HAP-1 (cell line): ENCODE measurements at places on chromosomes 5 and 9.
A peak's percentile ranks its signal among the peaks of the same experiment; 100 is the strongest.

DNA sequence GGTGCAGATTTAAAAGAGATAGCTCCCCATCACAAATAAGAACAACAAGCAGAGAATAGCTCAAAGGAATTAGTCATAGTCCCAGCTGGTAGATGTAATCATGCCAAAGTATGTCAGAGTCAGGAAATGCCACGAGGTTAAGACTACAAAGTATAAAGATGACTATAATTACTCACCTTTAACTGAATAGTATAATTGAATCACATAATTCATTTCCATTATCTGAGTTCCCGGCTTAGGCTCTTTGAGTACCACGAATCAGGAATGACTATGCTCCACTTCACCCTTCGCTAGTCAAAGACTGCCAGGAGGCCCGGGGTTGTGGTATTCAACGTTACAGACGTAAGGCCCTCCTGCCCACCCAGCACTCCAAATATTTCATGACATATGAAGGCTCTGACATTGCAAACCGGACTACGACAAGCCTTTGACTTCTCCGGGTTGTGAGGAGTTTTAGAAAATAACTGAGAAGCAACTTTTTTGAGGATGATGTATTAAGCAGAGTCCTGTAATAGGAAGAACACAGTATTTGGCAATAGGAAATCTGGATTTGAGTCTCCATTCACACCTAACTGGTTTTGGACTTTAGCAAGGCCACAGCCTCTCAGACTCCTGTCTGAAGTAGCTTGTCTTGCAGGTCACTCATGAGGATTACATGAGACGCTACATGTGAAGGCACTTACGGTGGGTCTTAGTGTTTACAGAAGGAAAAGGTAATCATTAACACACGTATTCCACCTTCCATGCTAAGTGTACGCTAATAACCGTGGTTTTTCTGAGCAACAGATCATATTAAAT is 64.6 kb downstream of the ENC1 start:
- no peak for DNase-seq

DNA sequence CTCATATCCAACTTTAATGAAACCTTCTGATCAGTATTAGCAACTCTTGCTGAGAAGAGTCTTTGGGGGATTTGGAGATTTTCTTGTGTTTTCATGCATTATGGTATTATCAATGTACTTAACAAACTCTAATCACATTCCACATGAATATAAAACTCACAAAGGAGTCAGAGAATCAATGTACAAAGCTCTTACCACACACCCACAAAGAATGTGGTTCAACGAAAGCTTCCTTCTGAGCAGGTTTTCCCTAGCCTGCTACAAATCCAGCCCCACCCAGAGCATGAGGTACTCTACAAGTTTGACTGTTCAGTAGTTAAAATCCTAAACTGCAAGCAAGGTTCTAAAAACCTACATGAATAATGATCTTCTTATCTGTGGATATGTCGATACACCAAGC is 210.1 kb downstream of the TARS1 start:
- no peak for DNase-seq

DNA sequence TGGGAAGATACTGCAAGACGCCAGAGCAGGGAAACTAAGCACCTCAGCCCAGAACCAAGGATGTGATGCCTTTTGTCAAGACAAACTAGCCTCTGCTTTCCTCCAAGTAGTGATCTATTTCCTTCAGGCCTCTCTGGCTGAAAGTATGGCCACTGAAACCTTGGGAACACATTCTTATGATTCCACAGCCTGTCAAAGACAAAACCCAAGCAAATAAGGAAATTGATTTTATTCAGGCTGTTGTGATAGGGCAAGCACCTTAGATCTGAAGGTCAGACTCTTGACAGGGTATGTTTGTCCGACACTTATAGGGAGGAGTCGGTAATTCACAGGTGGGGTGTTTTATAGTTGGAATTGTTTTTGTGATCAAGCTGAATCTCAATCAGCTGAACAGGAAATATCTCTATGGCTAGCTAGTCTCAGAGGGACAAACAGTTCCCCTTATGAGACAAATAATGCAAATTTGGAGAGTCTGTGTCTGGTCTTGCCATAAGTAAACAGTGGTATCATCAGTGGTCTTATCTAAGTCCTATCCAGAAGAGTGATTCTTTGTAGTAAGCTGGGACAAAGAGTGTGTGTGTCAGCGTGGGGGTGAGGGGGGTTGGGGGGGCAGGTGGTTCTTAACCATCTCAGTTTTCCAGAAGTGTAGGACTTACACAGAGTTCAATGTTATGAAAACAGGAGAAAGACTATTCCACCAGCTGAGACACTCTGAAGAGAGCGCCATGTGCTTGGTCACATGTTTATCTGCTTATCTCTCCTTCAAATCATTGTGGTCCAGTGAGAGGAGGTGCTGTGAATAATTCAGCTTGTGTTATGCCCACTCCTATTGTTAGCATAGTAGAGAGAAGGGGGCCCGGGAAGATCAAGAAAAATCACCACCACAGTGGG is 6.7 kb upstream of the ZCCHC10 start:
- DNase-seq, result no peak

GRCh38 chr5:140213370-140213983 is 38.5 kb downstream of the CYSTM1 start:
- no peak for DNase-seq

DNA sequence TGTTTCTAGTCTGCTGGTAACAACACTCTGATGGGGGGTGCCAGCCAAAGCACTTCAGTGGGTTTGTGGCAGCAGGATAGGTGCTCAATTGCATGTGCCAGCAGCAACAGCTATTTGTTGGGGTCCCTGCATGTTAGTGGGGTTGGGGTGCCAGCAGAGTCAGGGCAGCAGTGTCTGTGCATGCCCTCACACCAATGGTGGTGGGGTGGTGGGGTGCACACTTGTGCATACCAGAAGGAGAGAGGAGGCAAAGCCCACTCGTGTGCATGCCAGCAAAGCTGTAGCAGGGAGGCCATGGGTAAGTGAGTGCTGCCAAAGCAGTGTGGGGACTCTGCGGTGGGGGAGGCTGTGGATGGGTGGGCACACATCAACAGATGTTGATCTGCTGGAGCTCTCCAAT is 232.2 kb downstream of the GABRG2 start:
- no peak for DNase-seq

- DNase-seq, result no peak
Observed at GRCh38 chr5:128645581-128645980, 107.5 kb upstream of the FBN2 start.

- no peak for DNase-seq
Observed at GRCh38 chr9:14744768-14745167, 22.2 kb upstream of the CER1 start.

GRCh38 chr5:147504011-147504410 is 5.9 kb downstream of the DPYSL3 start:
- no peak for DNase-seq

DNA sequence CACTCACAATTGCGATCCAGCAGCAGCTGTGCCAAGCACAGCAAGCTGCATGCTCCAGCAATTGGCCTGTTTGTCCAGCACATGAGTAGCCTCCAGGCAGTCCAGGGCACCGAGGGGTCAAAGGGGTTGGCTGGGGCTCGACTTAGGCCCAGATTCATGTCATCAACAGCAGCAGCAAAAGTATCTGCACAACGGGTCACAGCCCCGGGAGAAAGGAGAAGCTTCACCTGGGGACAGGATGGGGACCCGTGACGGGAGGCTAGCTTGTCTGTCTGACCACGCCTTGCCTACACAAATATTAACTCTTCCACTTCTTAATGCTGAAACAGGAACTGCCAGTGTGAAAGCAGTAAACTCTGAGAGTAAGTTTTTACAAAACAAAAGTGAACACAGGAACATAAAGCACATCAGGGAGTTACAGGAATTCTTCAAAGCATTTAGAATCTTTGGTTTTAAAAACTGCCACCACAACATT is 191.2 kb downstream of the PIK3R1 start:
- DNase-seq, result peak; percentile 9

- DNase-seq, result no peak
Observed at GRCh38 chr9:132301521-132301920, 53.3 kb downstream of the SETX start.

DNA sequence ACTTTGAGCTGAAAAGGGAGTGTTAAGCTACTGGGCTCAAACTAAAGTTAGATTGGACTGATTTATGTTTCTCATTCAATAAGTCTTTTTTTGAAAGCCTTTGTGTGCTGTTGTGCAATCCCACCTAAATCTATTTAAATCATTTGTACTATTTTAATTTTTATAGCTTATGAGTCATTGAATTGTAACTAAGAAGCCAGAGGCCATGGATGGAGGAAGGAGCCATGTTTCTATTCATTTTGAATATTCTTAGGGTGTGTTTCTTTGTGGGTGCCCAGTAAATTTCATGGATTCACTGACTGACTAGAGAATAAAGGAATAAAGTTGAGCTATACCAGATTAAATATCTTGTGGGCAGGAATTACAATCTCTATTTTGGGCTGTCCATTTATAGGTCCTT is 238.5 kb downstream of the KIF4B start:
- DNase-seq, result no peak

- DNase-seq, result no peak
Observed at GRCh38 chr5:96821260-96821916, 13.6 kb upstream of the ERAP1 start.

GRCh38 chr5:35847961-35848360 is 8.7 kb upstream of the IL7R start:
- no peak for DNase-seq

DNA sequence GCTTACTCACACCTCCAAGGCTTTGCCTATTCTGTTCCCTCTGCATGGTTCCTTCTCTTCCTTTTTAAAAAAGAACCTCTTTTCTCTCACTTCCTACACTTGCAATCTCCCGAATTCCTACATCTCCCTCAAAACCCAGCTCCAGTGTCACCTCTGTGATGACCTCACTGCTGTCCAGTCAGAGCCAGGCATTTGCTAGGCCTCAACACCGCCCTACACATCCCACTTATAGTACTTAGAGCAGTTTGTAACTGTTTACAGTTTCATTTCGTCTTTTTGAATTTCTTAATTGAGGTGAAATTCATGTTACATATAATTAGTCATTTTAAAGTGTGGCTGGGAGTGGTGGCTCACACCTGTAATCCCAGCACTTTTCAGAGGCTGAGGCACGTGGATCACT is 30.8 kb downstream of the CD14 start:
- DNase-seq, result no peak

GRCh38 chr5:60395712-60396329 is 304.1 kb downstream of the DEPDC1B start:
- DNase-seq, result no peak
